HFF-Myc (cell line): ENCODE measurements at places on chromosomes 7 and 10.

- DNase-seq: no peak
Measured at GRCh38 chr10:90945491-90946070, 24.7 kb upstream of the ANKRD1 start.

DNA sequence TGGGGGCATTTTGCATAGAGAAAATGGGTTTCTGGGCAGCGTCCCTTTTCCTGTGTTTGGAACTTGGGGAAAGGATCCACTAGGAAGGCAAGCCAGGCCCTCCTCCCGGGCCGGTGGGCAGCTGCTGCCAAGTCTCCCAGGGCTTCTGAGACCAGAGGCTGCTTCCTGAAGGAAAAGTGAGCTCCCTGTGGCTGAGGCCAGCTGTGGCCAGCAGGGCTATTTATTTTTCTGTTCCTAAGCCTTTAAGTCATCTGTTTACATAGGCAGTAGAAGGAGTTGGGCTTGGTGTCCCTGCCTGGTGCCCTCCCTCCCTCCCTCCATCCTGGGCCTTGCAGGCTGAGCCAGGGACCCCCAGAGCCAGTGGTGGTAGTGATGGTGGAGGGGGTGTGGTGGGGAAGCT, 70.5 kb upstream of the COL13A1 start:
- no peak for DNase-seq

DNA sequence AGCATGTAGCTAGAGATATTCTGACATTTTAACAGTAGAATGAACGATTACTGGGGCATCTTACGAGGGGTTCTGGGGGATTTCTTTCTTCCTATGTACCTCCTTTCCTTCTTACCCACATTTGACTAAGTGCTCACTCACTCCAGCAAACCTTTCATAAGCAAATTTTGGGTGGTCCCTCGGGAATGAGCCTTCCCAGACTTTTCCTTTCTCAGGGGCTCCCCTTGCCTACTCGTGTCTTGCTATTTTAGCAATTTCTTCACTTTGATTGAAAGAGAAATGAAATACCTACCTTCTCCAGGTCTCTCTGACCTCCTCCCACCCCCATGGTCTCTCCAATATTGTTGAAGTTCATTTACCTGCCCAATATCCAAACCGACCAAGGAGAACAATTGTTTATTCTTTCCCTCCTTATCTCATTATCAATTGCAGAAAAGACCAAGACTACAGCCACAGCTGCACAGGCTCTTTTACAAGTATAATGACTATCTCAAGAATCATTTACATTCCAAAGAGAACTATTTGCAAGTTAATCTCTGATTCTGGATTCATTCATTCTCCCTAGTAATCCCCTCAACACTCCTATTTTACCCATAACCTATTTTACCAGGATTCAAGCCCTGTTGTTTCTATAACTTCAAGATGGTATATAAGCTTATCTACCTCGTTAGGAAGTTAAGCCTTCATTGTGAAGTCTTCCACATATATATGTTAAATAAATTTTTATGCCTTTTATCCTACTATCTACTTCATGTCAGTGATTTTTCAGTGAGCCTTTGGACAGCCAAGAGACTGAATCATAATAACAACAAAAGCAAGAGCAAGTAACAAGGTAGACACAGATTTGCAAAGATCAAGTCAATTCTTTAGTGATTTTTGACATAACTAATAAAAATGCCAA, 480.6 kb downstream of the IPMK start:
- no peak for DNase-seq

DNA sequence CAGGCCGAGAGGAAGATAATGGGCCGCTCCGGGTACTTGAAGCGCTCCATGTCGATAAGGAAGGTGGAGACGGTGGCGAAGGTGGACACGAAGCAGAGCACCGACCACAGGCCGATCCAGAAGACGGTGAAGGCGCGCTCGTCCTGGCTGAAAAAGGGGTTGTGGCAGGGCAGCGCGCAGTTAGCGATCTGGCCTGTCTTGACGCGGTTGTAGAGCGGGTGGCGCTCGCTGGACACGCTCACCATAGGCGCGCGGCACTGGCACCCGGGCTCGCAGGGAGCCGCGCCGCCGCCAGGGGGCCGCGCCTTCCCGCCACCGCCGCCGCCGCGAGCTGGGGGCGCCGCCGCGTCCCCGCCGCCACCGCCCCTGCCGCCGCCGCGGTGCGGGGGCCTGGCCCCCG, 1.6 kb downstream of the FZD8 start:
- no peak for DNase-seq

GRCh38 chr7:105979405-105979804, 16.3 kb downstream of the CDHR3 start:
- no peak for DNase-seq

GRCh38 chr7:158650821-158651225, 53.8 kb downstream of the NCAPG2 start:
- DNase-seq: no peak

DNA sequence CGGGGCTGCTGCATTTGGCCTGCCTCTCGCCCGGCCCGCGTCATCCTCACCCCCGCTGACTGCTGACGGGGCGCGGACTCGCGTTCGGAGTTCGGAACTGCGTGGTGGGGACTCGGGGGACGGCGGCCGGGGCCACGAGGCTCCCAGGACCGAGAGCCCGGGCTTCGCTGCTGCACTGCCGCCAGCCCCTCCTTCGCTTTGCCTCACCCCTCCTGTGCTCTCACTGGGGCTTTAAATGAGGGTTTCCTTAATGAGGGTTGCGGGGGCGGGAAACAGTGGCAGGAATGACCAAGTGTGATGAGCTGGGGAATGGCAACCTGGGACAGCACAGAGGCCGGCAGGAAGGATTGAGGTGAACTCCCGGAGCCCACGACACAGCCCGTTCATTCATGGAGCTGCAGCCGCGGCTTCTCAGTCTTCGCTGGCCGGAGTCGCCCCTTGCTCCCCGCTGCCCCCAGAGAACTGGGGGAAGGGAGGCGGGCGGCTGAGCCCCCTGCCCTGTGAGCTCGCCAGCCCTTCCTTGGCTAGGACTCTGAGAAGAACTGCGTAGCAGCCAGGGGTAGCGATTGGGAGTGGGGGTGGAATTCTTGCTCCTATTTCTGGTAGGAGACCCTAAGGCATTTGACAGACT, 1.5 kb upstream of the LRRC4 start:
- no peak for DNase-seq

- no peak for DNase-seq
Measured at GRCh38 chr7:15494711-15495110, 67.1 kb downstream of the AGMO start.
